ENCODE measurements at places on chromosomes 6 and 20.

GRCh38 chr6:1856381-1856780 is 246.7 kb downstream of the FOXC1 start:
- DNase-seq: no peak

DNA sequence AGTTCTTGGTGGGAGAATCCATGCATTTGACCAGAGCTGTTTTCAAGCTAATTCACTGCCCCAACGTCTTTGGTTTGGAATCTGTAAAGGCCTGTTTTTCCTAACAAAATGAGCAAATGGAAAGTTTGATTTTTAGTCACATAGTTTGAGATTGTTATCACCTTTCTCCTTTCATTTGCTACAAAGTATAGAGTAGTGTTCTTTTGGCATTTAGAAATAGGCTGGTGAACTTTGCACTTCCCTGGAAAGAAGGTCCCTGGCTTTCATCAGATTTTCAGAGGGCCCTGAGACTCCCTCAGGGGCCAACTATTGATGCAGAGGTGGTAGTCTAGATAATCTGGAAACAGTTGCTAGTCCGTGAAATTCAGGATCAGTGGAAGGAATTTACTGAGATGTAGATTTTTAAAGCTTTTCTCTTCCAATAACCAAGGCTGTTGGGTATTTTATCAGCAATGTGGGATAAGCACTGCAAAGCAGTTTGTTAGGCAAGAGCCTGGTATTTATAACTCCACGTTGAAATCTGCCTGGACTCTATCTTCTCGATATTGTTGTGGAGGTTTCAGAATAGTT is 1.7 kb downstream of the ARFGEF2 start:
- no peak for DNase-seq

GRCh38 chr6:102813489-102814275 is 1420.2 kb downstream of the GRIK2 start:
- DNase-seq: no peak

GRCh38 chr6:16760516-16761470 is at the start of gene ATXN1:
Gene ATXN1 (minus strand): TSS chr6:16761460.
- peak; percentile 60 for DNase-seq

DNA sequence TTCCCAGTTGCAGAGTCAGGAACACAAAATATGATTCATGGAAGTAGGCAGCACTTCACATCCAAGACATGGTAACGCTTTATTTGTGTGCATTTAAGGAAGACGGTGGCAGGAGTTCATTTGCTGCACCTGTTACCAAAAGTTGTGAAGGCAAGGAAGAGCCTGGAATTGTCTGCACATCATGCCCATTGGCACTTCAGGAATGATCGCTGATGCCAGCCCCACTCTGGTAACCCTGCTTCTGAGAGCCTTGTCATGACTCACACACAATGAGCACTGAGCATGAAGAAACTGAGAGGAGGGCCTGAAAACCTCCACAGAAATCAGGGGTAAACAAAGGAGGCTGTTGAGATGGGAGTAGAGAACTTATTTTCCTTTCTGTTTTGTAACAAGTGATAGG is 181.1 kb downstream of the RPS12 start:
- DNase-seq: no peak

DNA sequence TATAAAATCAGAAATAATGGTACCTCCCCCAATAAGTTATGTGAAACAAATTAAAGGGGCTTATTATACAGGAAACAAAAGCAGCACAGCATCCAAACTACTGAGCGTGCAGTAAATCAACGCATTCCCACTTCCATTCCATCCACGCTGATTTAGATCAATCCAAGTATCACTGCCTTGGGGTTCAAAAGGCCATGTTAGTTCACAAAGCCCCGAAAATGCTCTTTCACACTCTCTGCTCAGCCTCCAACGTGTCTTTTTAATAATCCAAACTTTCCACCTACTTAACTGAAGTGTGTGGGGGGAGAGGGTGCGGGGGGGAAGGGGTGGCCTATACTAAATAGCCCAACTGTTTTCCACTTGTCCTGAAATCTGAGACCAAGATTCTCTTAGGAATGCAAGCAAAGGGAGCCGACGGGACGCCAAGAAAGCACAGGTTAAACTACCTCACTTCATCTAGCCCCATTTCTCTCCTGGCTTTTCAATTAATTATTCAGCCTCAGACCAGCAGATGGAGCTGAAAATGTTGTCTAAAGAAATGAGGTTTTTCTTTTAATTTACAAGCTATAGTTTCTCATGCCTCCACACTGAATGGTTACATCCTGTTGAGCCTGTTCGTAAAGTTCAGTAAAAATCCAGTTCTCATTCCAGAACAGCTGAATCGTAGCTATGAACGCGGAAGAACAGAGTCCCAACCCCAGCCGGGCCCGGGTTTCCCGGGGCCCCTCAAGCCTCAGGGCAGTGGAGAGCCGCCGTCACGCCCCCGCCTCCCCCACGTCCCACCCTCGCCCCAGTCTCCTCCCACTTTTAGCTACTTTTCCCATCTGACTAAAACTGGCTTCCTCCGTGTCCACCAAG is 1.0 kb upstream of the NXT1 start:
- DNase-seq: peak; percentile 85

DNA sequence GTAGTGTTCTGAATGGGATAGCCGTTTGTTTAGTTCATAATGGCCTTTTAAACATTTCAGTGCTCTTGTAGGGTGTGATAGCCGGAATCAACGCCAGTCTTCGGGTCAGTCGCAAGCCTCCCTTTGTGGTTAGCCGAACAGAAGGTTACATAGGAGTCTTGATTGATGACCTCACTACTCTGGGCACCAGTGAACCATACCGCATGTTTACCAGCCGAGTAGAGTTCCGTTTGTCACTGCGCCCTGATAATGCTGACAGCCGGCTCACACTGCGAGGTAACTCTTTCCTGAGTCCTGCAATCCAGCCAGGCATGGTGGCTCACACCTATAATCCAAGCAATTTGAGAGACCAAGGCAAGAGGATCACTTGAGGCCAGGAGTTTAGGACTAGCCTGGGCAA is 20.4 kb downstream of the MTO1 start:
- no peak for DNase-seq

DNA sequence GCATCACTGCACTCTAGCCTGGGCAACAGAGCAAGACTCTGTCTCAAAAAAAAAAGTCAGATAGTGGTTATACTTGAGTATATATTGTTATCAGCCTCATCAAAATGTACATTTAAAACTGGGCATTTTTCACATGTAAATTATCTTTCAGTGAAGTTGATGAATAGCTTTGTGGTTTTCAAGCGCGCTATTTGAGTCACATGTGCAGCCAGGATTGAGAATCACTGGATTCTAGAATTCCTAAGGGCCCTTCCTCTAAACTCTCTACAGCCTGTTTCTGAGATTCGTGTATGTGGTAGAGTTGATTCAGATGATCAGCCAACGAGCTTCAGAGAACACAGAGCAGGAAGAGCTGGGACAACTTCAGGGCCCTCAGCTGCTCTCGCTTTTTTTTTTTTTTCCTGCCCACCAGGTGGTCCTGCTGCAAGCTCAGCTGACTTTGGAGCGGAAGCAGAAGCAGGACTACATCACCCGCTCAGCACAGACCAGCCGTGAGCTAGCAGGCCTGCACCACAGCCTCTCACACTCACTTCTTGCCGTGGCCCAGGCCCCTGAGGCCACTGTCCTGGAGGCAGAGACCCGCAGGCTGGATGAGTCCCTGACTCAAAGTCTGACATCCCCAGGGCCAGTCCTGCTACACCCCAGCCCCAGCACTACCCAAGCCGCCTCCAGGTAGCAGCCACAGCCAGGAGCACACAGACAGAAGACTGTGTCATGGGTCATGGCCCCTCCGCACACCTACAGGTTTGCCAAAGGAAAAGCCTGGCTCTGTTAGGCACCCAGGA is 18.3 kb downstream of the C20orf173 start:
- no peak for DNase-seq

DNA sequence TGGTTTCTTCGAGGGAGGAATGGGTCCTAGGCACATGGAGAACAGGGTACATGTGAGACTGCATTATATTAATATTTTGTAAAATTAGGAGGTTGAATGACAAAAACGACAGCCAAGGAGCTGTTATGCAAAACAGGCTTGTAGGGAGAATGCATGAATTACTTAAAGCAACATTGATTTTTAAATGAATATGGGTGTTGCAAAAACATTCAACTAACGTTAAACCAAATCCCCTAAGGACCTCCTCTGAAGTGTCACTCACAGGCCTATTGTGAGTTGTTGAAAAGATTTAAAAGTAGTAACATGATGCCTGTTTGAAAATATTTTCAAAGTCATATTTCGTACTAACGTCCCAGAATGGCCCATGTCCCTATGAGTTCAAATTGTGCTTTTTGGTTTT is 21.9 kb downstream of the FBXL4 start:
- DNase-seq: no peak

DNA sequence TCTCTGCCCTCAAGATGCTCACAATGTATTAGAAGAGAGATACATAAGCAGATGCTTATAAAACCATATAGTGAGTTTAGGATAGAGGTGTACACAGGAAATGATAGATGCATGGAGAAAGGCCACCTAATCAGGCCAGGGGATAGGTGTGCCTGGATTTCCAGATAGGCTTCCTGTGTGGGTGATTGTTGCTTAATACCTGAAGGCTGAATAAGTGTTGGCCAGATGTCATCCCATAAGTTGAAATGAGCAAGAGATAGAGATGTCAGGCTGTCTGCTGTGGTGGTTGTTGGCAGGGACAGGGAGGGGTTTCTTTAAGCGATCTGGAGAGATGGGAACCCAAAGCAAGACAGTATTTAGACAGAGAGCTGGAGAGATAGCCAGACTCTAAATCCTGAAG is 109.8 kb upstream of the SGK1 start:
- no peak for DNase-seq

- DNase-seq: no peak
Observed at GRCh38 chr6:12844284-12845223, 128.0 kb downstream of the PHACTR1 start.

- no peak for DNase-seq
Observed at GRCh38 chr6:80793411-80793810, 686.9 kb downstream of the BCKDHB start.

GRCh38 chr6:127516662-127517273 is 2.4 kb downstream of the MTCL3 start:
- DNase-seq: peak; percentile 31

All from CD4-positive, alpha-beta T cell treated with Interleukin-1 beta for 1 hour (primary cell).